Trophoblast cell (in vitro differentiated cells and primary cell): ENCODE measurements at places on chromosomes 2 and 18.
A peak's percentile ranks its signal among the peaks of the same experiment; 100 is the strongest.

DNA sequence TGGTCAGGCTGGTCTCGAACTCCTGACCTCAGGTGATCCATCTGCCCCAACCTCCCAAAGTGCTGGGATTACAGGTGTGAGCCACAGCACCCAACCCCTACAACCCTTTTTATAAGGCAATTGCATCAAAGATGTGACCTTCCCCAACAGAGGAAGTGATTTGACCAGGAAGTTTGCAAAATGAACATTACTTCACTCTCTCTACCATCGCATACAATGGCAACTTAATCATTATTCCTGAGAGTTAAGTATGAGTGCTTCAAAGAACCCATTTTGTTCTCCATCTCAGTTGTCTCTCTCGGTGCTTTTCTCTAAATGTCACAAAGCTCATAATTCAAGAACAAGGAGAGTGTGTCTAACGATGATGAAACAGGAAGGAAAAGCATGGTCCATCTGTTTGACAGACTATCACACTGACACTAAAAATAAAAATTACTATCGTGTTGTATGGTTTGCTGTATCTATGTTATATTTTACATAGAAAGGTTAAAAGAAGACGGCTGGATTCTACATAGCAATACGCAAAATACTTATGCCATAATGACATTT, 18.1 kb upstream of the CREG2 start:
- no peak for DNase-seq

- DNase-seq = no peak
These were observed 56.3 kb upstream of the SPOPL start for GRCh38 chr2:138445227-138445626.

DNA sequence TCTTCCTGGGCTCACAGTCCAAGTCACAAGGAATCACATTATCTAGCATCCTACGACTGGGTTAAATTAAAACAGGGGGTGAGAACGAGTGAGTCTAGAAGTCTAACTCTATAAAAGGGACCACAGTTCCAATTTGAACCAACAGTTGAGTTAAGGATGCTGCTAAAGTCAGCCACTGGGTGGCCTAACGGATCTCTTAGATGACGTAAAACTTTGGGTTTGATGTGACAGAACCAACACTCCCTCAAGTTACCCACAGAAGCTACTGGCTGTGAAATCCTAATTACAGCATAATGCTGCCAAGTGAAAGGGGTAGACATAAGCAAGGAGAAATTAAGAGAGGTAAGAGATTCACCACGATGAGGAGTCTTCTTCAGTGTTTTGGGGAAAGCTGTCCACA, 32.7 kb upstream of the RUFY4 start:
- no peak for DNase-seq

- DNase-seq = peak; percentile 2
These were observed 368.4 kb upstream of the SLC8A1 start for GRCh38 chr2:40820319-40820718.

DNA sequence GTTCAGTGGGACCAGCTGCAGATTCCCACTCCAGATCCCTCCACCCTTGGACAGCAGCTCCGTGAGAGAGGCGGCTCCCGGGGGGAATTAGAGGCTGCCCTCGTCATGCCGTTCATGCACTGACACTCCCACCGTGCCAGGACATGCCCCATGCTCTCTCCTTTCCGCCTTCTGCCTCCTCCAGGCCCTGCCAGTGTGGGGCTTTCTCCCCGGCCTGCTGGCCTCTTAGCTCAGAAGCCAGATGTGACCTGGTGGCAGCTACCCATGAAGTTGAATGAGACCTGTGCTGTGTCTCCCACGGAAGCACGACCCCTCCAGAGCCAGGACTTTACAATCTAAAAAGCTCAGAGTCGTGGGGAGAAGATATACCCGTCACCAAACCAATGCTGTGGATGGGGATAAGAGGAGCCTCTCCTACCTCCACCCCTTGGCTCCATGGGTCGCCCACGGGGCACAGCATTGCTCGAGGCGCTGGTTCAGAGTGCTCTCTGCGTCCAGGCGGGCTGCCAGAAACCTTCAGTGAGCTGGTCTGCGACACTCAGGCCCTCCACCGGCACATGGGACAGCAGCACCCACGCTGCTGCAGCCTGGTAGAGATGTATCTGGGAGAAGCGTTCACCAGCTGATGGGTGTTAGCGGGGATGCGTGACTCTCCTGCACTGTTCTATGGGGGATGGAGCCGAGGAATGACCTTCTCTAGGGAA, 111.0 kb upstream of the GPC1 start:
- DNase-seq = no peak

GRCh38 chr2:160111951-160112798, 49.8 kb upstream of the PLA2R1 start:
- peak; percentile 56 for DNase-seq

- DNase-seq = peak; percentile 26
These were observed 123.9 kb downstream of the TMEM17 start for GRCh38 chr2:62382122-62382521.
